ENCODE measurements at places on chromosomes 6 and 20.

DNA sequence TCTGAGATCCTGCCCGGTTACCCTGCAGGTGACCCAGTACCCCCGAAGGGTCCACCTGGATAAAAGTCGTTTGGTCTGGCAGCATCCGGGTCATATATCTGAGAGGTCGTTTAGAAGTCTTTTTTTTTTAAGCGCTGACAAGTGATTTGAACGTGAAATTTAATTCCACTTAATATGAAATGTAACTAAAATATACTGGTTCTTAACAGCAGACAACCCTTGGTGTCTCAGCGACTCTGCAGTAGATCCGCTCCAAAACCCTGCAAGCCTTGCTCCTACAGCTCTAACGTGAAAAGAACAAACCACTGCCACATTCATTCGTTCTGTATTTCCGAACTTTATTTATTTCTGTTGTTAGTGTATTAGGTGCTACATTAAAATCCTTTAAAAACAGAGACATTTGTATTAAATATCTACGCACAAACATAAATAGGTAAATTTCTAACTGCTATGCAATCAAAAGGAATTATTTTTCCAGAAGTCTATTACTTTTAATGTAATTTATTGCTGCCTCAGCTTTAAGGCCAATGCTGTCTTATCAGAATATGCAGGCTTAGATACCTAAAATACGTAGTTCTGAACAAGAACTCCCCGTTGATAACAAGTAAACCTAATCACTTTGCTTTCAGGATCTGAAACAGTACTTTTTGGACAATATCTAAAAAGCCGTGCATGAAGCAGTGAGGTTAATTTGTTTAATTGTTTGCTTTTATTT is 33.5 kb upstream of the TCF21 start:
- no peak for DNase-seq

GRCh38 chr6:44603044-44603686 is 215.7 kb downstream of the CDC5L start:
- DNase-seq = no peak

DNA sequence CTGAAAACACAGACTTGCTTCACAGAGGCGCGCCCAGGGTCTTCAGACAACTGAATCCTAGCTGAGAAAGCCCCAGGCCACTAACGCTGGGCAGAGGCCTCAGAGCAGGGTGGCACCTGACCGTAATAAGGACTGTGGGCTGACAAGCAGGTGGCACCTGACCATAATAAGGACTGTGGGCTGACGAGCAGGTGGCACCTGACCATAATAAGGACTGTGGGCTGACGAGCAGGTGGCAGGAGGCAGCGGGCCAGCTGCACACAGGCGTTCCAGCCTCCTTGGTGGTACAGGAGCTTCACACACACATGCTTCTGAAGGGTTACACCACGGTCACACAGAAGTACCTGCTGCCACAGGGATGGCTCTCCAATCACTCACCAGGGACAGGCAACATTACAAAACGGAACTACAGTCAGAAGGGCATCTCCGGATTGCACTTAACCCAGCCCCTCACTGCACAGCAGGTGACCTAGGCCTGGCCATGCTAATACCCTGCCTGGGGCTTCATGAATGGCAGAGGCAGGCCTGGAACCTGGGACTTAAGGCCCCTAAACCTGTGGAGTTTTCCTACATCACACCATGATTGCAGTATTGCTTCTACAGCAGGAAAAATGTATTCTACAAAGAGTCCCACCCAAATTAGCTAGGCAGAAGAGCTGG is 50.8 kb downstream of the PSMG4 start:
- no peak for DNase-seq

DNA sequence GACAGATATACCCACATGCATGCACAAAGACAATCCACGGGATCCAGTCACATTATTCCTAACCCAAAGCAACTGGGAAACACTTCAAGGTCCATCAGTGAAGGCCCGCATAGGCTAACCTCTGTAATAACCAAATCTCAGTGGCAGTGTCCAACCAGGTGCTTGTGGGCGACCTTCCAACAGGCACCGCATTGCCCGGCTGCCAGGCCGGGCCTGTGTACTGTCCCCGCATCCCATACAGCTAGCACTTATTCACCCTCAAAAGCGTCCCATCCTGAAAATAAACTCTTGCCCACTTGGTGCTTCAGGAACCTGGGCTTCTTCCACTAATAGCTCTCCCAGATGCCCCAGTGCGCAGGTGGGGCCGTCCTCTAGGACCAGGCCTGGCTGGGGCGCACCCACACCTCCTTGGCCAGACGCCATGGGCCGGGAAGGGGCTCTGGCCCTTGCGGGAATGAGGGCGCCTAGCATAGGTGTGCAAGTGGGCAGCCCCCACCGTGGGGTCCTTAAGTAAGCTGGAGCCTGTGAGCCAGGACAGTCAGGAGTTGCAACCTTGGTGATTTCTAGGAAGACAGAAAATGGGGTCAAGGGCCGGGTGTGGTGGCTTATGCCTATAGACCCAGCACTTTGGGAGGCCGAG is 1.1 kb upstream of the ENTPD6 start:
- no peak for DNase-seq

DNA sequence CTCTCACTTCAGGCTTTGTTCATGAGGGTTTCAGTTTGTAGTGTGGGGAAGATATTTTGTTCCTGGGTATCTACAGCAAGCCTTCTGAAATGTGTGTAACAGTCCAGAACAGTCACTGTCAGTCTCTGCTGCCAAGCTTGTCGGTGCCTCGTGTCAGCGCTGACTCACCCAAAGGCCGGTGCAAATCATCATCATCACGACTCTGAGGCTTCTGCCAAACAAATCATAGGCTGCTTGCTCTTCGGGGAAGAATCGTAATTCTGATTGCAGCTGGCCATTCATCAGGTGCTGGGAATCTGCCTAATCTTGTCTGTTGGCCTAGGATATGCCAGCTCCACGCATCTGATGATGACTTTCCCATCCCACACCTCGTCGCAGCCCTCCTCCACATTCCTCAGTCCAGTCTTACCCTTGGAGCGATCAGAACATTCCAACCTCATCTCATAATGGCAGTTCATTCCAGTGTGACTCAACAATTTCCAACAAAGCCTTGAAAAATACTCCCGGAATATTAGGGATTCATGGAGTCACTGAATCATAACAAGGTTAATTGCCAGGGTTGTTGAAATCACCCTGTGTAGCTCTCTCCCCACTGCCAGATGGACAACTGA is 40.9 kb downstream of the ALDH8A1 start:
- DNase-seq = peak; percentile 95

DNA sequence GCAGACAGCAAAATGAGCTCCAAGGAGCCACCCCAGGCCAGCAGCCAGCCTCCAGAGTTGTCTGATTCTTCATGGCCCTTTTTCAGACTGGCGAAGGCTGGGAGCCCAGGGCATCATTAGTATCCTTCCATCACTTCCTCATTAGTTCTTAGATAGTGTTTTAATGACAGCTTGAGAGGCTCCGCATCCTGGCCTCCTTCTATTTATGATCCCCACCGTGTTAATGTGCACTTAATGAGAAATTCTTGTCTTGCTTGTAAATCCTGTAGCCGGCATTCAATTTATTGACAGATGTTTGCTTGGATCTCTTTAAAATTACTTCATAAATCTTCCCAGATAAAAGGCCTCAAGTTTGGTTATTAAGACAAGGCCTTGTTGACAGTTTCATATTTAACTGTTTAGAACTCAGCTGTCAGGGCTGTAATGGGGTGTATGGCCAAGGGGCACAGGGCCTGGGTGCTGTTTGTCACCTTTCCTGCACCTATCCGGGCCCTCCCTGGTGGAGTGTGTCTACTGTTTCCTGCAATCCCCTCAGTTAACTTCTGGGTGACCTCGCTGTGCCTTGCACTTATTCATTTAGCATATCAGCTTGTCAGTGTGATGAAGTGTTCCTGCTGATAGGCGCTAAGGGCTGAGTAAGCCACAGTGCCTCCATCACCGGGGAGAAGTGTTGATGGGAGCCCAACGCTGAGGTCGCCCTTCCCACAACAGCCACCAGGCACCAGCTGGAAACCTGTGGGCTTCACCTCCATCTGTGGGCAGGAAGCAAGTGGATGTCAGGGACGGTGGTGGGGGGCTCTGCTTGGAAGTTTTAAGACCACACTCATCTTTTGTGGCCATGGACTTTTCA is 169.3 kb downstream of the TSHZ2 start:
- DNase-seq = no peak

Data from HT1080 (cell line).